CD4-positive, alpha-beta memory T cell (primary cell): ENCODE measurements at places on chromosomes 12 and 14.

GRCh38 chr14:99634443-99634842 is 10.5 kb upstream of the HHIPL1 start:
- no peak for DNase-seq

GRCh38 chr12:26360062-26360461 is 164.7 kb downstream of the SSPN start:
- no peak for DNase-seq

GRCh38 chr12:106282457-106283097 is 20.0 kb upstream of the TCP11L2 start:
- peak; percentile 41 for DNase-seq

DNA sequence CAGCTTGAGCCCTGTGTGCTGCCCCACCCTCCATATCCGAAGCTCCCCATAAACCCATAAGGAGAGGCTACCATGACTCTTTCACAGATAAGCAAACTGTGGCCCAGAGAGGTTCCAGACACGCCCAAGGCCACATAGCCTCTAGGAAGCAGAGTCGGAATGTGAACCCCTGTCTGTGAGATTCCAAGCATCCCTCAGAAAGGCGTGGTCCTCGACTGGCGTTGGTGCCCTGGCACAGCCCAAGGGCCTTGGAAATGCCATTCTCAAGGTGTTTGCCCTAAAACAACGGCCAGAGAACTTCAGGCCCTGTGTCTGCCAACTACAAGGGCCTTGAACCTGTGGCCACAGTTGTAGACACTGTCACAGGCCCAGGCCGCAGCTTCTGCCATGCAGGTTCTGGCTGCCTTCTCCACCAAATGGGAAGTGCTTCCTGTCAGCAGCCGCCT is 8.5 kb upstream of the DIO3 start:
- DNase-seq = no peak

DNA sequence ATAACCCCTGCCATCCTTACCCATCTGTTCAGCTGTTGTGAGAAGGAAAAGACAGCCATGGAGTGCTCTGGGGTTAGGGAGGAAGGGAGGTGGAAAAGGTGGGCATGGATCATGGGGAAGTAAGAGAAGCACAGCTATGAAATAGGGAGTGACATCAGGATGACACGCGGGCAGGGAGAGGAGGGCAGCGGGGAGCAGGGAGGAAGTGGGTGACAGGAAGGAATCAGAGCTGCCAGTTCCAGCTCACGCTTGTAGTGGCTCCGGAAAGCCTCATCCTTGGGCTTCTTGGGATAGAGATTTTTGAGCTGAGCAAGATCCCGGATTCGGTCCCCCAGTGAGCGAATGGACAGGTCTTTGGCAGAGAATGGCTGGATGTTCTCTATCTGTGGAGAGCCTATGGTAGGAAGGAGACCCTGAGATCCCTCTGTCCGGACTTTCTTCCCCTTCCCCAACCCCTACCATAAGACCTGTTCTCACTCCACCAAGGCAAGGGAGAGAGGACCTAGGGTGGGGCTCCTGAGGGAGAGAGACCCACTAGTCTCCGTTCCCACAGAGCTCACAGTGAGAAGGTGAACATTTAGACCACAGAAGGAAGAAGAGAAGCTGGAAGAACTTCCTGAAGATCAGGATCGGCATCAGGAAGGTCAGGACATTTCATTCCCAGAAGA is 10.3 kb downstream of the NAB2 start:
- DNase-seq = no peak

DNA sequence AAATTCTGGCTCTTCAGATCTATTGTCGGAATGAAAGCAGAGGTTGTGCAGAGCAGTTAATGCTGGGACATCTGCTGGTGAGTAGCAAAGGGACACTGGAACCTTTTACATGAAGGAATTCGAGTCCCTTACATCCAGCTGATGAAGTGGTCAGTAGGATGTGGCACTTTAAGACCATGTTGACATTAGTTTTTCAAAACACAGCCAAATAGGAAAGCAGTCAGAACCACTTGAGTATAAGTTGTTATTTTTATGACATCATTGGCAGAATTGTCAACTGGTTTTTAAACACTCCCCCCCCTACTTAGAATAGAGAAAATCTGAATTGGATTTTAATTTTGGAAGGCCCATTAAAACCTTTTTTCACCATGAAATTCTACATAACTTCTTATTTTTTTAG is 46.8 kb upstream of the AMN start:
- DNase-seq = no peak

DNA sequence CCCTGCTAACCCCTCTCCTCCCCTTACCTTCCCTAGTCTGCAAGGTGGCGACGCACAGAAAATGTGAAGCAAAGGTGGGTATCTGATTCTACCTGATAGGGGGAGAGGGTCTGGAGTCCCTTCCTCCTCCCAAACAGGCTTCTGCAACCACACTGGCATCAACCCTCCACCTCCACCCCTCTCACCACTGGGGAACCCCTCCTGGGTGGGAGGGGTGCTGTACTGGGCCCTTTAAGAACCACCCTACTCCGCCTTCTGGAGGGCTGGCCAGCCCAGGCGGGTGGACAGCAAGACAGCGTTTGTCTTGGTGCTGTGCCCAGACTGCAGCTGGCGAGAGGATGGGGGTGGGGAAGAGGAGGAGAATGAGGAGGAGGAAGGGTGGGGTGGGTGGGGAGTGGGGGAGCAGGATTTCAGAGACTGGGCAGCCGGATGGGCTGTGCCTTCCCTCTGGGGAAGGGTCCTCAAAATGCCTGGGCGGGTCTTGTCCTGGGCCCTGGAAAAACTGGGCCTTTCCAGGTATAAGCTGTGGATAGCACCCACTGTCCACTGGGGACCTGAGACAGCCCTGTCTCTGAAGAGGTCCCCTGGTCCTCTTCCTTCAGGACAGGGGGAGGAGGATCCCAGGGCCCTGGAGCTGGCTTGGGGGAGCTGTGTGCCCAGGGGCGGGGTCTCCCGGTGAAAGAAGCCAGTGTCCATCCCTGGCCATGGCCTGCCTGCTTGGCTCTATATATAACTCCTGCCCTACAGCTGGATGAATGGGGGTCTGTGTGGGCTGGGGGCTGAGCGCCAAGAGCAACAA is 2.8 kb downstream of the TNS2 start:
- DNase-seq = peak; percentile 21

DNA sequence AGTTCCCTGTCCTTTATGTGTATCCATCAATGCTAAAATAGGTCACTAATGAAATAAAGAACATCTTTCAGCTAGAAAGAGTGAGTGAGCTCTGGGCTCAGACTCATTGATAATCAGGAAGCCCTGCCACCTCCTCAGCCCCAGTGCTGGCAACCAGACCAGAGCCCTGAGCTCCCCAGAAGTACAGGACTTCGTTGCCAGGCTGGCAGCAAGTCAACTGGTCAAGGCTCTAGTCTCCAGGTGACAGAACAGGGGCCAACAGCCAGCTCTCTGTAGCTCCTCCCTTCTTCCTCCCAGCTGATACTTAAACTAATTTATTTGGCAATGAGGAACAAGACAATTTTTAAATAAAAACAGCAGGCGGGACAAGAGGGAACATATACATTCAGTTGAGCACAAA is 145.3 kb downstream of the EGLN3 start:
- DNase-seq = no peak

DNA sequence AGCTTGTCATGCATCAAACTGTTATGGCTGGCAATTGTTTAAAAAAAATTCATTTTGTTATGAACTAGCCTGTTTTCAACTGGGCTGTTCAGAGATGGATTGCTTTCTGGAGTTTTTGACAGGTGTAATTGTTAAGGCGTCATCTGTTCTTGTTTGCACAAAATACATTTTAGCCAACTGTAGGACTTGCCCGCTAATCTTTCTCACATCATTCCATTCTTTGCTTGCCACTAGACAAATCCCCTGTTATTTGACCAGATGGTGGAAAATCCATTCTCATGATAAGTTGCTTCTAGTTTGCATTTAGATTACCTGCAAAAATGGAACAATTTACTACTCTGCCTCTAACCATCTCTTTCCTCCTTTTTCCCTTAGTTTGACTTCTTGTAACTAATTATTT is 114.3 kb downstream of the NPAS3 start:
- DNase-seq = no peak

- DNase-seq = no peak
Measured at GRCh38 chr12:53059434-53060063, 9.7 kb downstream of the TNS2 start.

GRCh38 chr12:20567413-20567812 is 127.7 kb upstream of the SLCO1C1 start:
- no peak for DNase-seq
